Stimulated activated CD4-positive, alpha-beta T cell treated with anti-CD3 and anti-CD28 coated beads, Interleukin-2, amount 100 ng/mL, for 4 hours (primary cell): ENCODE measurements at places on chromosomes 13 and 19.

GRCh38 chr13:91308299-91308698 lies 39.2 kb upstream of the MIR17HG start:
- no peak for DNase-seq

DNA sequence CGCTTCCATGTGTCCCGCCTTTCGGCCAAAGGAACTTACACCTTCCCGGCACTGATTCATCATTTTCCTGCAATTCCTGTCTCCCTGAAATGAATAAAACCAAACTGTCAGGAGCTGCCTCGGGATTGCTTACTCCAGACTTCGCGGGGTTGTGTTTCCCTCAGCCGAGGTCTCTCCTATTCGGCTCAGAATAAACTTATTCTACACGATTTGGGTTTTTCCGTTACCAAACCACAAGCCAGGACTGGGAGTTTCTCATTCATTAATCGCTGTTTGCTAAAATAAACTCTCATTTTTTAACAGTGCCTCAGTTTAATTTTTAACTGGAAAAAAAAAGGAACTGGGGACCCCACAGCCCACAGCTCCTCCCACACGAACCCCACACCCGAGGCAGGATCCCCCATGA lies 667 bp downstream of the ZNF878 start:
- no peak for DNase-seq

DNA sequence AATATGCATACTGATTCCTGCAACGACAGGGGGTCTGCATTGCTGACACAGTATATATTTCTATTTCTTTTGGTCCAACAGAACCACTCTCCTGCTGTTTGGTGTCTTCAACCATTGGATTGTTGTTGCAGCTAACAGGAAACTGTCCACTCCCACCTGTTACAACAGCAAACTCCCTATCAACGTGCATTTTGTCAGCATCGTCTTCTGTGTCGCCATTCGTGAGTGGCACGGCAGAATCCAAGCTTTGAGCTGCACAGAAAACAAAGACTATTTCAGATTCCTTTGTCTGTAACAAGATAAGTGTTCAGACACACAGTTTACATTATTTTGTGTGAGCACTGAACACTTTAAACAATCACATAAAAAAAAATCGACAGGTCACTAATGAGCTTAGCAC lies 31.3 kb downstream of the ANKRD10 start:
- DNase-seq = no peak

DNA sequence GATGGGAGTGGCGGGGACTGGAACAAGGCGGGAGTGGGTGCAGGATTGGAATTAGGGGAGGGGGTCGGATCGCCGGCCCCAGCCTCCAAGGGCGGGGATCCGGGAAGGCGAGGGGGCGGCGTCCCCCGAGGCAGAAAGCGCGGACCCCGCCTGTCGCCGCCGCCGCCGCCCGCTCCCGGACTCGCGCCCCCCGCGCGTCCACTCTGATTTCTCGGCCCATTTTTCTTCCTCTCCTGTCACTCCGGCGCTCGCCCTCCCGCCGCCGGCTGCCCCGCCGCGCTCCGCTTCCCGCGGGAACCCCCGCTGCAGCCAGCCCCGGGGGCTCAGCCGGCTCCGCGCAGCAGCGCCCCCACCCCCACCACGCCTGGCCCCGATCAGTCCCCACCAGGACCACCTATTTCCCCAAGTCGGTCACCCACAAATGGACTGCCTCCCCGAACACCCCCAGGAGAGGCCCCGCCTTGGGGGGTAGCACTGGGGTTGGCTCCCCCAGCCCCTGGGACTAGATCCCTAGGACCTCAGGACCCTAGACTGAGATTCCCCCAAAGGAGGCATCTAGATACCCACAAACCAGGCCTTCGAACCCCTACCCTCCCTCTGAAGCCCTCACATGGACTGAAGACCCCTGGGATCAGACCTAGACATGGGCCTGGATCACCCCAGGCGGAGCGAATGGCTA lies 12.6 kb upstream of the ERFL start:
- no peak for DNase-seq

DNA sequence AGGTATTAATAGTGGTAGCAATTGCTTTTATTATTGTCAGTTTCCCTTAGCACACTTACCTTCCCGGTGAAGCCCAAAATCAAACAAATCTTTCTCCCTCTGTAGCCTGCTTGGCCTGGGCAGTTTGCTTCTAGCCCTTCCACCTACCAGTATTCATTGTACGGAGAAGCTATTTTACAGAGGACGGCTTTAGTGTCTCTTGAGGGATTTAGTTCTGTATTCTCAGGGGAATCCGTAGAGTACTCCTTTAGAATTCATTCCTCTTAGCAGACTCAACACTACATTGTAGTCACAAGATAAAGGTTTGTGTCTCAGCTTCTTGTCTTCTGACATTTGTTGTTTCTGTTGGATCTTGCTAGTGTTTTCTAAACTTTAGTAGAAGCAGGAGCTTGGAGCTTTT lies 24.1 kb upstream of the WTIP start:
- no peak for DNase-seq

GRCh38 chr13:89066868-89067466 lies 1395.8 kb downstream of the SLITRK5 start:
- peak; percentile 2 for DNase-seq

DNA sequence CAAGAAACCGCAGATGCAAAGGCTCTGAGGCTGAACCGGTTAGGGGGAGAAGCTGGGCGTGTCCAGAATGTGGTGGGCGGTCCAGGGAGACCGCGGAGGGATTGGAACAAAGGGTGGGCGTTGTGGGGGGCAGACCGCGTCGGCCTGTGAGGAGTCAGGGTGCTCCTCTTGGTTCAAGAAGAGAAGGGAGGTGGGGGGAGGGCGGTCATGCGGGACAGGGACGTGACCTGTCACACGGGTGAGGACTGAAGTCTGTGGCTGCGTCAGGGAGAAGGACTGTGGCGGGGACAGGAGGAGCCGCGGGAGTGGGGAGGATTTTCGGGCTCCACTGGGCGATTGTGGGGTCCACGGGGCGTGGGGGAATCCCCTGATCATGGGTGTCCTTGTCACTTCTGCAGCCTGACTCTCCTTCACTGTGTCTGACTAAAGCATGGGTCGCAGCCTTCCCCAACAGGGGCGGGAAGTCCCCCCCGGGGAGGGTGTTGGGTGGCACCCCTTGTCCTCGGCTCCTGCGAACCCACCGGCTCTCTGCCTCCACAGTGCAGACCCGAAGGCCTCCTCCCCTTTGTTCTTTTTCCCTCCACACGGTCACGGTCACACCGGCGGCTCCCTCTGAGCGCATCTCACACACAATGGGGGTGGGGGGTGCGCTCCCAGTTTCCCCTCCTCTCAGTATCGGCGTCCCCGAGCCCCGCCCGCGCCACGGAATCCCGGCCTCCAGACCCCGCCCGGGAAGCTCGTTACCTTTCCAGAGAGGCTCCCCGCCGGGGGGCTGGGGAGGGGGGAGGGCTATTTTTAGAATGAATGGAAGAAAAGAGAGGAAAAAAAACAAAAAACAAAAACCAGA lies 16.4 kb upstream of the KCNN1 start:
- DNase-seq = no peak

GRCh38 chr19:45403272-45403671 lies 1.6 kb downstream of the PPP1R13L start:
- DNase-seq = no peak

DNA sequence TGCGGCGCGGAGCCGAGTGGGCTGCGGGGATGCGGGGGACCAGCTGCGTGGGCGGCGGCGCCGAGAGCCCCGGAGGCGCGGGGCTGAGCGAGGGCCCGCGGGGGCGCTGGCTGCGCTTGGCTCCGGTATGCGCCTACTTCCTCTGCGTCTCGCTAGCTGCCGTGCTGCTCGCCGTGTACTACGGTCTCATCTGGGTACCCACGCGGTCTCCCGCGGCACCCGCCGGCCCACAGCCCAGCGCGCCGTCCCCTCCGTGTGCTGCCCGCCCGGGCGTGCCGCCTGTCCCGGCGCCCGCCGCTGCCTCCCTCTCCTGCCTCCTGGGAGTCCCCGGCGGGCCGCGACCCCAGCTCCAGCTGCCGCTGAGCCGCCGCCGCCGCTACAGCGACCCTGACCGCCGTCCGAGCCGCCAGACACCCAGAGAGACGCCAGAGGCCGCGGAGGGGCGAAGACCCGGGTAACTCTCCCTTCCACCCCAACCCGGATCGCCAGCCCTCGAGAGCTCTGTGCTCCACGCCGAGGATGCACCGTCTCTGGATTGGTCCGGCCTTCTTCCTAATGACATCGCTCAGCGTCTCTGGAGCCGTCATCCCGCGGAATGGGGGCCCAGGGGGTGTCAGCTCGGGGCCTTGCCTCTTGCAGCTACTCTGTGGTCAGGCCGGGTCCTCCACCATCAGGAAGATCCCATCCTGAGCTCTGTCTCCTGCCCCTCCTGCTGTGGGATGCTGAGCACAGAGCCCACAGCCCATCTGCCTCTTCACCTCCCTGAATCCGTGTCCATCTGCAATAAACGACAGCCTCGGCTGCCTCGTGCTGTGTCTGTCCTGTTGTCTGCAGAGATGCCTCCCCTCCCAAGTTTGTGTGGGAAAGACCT lies 441 bp downstream of the INAFM1 start:
- DNase-seq = no peak

GRCh38 chr13:91314888-91315287 lies 32.6 kb upstream of the MIR17HG start:
- no peak for DNase-seq

DNA sequence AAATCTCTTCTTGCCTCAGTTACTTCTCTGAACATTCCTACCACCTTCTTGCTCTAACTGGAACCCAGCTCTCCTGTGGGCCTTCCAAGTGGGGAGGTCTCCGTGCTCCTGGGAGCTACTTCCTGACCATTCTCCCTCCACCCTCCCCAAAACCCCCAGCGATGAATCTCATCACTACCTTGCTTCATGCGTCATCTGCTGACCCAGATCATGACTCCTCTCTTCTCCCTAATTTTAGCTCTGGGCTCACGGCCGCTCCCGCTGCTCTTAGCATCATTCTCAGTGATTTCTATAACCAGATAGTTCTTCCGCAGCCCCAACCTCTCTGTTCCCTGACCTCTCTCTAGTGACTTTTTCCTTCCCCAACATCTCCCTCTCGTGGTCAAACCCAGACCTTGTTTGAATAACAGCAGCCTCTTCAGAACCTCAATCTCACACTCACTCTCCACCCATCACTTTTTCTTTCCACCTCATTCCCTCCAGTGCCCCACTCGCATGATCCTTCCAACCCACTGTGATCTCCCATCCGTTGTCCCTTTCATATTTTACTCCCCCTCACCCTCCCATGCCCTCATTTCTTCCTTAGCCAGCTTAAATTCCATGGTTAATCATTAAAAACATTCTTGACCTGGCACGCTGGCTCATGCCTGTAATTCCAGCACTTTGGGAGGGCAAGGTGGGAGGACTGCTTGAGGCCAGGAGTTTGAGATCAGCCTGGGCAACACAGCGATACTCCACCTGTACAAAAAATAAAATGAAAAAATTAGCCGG lies 21.8 kb downstream of the MRPS12 start:
- peak; percentile 24 for DNase-seq

- no peak for DNase-seq
These were observed 216.8 kb downstream of the DIAPH3 start for GRCh38 chr13:59946944-59947343.
